Cardiac septum (tissue), 1 donor: ENCODE measurements at places on chromosomes 6 and 20. TPM values are rescaled to one million over a fixed set of nuclear protein-coding genes. Genes with fewer than 3 reads are reported as not detected.

GRCh38 chr6:157163434-157164159 lies 159.7 kb downstream of the TMEM242 start:
- DNase-seq: no peak

- DNase-seq: no peak
Measured at GRCh38 chr20:50335105-50335504, 144.5 kb downstream of the CEBPB start.

GRCh38 chr20:4483486-4483885 lies 238.2 kb upstream of the PRND start:
- no peak for DNase-seq

The FAM83C gene
- total RNA-seq: not detected

The AKAP7 gene
- total RNA-seq: 10.9 TPM

- no peak for DNase-seq
Measured at GRCh38 chr6:26311385-26312095, 53.5 kb upstream of the BTN3A2 start.

- no peak for DNase-seq
Measured at GRCh38 chr6:41964201-41964887, 22.7 kb upstream of the CCND3 start.

DNA sequence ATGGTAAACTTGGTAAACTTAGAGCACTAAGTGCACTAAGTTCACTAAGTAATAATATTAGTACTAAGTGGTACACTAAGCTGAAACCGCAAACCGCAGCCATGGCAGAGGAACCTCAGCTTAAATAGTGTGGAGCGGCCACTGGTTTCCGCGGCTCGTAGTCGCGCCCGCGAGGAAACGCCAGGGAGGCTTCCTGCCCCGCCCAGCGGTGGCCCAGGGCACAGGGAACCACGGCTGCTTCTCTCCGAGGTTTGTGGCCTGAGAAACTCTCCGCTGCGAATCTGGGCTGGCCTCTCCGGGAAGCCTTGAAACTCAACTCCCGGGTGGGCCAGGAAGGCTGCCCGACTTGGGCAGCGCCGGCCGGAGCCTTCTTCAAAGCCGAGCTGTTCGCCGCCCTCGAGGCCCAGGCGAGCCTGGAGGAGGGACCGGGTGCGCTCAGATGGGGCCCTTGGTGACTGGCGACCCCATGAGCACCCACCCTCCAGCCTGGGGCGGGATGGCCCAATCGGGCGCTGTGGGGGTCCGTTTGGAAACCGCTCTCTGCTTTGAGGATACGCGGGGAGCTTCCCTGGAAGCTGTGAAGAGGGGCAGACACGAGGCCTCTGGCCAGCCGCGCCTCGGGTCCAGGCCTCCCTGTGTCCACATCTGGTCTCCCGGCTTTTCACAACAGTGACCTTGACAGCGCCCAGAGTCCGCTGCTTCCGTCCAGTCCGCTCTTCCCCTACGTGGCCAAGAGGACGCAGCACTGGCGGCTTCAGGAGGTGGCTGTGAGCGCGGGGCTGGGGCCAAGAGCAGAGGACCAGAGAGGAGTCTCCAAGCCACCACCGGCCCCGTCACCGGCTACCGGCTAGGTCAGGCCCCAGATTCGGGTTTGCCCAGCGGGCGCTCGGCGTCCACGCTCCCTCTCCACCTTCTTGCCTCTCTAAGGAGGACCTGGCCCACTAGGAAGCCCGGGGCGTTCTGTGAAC lies 25.4 kb upstream of the HLA-E start:
- DNase-seq: no peak

The NNAT gene
- not detected for total RNA-seq

DNA sequence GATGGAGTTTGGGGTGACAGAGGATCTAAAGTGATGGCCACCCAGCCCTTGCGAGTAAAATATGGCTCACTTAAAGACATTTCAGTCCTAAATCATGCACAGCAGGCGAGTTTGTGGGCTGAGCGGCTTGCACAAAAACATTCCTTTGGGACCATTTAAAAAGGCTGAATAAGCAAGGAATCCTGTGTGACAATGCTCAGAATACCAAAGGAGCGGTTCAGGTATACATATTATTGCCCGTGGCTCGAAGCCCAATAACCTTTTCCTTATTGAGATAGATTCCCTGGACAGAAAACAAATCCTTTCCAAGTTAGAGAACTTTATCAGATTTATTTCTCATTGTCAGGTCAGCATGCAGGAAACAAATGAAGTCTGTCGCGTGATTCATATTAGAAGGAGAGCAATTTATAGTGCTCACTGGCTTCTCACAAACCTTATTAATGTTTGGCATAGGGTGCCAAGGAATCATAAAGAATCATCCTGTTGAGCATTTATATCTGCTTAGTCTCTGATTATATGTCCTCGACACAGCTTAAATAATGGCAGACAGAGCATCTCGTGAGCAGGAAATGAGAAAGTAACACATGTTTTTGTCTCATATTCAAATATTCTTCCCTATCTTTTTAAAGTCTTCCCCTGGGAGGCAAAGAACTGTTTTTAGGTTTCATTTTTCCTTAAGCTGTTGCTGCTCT lies 121.3 kb downstream of the TRMT11 start:
- no peak for DNase-seq

GRCh38 chr6:138522611-138523010 lies 23.3 kb upstream of the NHSL1 start:
- no peak for DNase-seq

DNA sequence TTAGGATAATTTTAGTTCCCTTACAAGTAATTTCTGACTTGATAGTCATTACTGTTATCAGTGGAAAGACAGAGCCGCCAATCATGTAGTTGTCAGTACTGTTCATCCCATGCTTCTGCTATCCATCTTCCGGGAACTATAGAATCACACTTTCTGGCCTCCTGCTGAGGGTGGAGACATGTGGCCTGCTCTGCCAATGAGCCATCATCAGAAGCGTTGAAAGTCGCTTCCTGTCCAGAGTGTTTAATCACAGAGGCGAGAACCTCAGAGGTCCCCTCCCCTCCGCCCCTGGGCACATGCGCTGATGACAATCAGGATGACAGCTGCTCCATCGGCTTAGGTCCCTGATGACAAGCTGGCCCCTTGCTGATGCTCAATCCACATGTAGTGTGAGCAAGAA lies 3.0 kb downstream of the DDO start:
- no peak for DNase-seq

GRCh38 chr6:98574984-98575383 lies 259.4 kb upstream of the POU3F2 start:
- DNase-seq: no peak

DNA sequence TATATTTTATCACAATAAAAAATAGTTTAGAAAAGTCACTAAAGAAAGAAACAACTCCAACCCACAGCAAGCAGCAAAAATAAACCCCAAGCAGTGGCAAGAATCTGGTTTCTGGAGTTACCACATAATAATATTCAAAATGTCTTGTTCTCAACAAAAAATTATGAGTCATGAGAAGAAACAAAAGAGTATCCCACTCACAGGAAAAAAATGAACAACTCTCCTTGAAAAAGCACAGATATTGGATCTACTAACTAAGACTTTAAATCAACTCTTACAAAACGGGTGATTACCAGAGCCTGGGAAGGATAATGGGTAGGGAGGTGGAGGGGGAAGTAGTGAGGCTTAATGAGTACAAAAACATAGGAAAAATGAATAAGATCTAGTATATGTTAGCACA lies 425.6 kb downstream of the PLCB1 start:
- no peak for DNase-seq

DNA sequence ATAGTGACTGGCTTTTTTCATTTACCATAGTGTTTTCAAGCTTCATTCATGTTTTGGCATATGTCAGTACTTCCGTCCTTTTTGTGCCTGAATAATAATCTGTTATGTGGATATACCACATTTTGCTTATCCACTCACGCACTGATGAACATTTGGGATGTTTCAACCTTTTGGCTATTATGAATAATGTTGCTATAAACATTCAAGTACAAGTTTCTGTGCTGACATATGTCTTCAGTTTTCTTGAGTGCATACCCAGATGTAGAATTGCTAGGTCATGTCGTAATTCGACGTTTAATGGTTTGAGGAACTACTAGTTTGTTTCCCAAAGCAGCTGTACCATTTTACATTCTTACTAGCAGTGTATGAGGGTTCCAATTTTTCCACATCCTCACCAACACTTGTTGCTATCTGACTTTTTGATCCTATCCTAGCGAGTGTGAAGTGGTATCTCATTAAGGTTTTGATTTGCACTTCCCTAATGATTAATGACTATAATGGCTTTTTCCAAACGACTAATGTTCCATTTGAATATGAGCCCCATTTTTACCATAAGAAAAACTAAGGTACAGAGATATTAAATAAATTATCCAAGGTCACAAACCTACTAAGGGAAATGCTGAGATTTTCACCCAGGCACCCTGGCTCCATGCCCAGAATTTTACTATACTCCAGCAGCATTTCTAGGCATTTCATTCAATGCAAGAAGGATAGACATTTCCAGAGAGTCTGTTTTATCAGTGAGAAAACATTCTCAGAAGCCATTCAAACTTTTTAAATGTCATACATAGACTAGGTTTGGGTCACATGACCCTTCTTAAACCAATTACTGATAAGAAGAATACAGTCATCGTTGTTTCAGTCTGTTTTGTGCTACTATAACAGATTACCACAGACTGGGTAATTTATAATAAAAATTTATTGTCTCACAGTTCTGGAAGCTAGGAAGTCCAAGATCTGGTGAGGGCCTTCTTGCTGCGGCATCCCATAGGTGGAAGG lies 71.1 kb upstream of the RUNX2 start:
- no peak for DNase-seq

DNA sequence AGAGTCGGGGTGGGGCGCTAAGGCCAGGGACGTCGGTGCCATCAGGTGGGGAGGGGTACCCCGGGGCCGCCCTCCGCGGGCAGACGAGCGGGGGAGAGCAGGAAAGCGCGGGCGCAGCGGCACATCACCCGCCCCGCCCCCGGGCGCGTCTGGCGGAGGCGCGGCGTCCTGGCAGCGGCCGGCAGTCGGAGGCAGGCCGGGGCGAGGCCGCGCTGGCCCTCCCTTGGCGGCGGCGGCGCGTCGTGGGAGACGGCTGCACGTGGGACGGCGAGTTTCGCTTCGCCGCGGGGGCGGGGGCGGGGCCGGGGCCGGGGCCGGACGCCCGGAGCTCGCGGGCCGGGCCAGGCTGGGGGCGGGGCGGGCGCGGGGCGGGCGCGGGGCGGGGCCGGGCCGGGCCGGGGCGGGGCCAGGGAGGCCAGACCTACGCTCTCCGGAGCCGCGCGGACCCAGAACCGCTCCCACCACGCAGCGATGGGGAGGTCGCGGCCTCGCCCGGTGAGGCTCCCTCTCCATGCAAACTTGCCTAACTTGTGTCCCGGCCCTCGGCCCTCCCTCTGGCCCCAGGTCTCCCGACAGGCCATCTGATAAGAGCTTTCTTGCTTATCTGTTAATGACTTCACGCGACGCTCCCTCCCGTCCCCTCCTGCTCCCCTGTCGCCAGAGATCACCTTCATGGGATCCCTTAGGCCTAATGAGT lies 12.5 kb downstream of the ITPR3 start:
- DNase-seq: no peak

DNA sequence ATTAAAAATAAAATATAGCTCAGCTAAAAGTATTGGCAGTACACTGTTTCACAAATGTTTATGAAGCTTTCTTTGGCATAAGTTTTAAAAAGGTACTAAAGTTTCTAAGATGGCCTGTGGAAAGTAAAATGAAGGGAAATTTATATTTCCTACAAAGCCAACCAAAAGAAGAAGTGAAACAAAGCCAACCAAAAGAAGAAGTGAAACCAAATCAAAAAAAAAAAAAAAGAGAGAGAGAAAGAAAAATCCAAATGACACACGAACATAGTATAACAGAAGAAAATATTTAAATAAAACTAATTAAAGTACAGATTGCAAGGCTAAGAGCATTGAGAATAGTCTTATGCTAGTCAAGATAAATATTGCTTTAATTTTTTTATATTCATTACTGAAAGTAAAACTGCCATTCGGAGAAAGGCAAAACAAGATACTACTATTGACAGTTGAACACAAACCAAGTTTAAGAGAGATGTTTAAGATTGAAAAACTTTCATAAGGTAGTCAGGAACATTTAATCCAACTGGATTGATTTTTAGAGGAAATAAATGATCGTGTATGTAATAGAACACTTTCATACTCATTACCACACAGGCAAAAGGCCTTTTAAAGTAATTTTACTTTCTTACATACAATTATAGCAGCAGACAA lies 12.8 kb upstream of the KHDRBS2 start:
- DNase-seq: no peak

The HCRTR2 gene
- not detected for total RNA-seq

The MEI4 gene
- total RNA-seq: not detected

GRCh38 chr6:150751296-150751695 lies 114.2 kb upstream of the MTHFD1L start:
- no peak for DNase-seq

- no peak for DNase-seq
Measured at GRCh38 chr20:2713285-2713684, 20.7 kb downstream of the EBF4 start.

The TPD52L2 gene
- total RNA-seq: 72.0 TPM

DNA sequence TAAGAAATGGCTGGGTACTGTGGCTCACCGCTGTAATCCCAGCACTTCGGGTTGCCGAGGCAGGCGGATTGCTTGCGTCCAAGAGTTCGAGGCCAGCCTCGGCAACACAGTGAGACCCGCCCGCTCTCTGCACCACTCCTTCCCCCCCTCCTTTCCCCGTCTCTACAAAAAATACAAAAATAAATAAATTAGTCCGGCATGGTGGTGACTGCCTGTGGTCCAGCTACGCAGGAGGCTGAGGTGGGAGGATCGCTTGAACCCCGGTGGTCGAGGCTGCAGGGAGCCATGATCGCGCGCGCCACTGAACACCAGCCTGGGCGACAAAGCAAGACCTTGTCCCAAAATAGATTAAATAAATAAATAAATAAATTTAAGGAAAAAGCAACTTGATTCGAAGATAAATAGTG lies 448 bp upstream of the RNF114 start:
- DNase-seq: no peak

The PSORS1C1 gene
- total RNA-seq: 3.9 TPM

The SLC17A4 gene
- not detected for total RNA-seq

The SEMG1 gene
- not detected for total RNA-seq

DNA sequence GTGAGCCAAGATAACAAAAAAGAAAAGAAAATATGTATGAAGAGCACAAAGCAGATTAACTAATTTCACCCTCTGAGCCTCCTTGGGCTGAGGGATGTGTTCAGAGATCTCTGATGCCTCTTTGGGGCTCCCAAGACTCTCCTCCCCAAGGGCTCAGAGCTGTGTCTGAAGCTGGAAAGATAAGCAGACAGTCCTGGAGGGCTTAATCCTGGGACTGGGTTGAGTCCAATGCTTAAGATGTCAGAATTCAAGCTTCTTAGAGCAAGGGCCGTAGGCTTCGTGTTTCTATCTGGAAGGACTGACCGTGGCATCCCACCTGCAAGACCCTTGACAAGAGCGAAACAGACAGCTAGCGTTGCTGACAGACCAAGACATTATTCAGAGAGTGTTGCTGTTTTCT lies 229.0 kb downstream of the ZMYND8 start:
- no peak for DNase-seq

GRCh38 chr6:113120224-113120581 lies 736.9 kb upstream of the MARCKS start:
- DNase-seq: no peak

DNA sequence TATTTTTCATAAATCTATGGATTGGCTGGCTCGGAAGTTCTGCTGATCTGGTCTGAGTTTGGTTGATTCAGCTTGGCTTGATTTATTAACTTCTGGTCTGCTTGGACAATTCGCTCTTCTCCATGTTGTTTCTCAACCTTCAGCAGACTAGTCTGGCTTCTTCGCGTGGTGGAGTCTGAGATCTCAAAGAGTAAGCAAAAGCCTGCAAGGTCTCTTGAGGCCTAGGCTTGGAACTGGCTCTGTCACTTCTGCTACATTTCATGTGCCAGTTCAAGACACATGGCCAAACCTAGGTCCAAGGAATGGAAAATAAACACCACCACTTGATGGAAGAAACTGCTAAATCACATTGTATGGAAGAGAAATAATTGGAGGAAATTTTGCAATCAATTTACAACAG lies 115.1 kb upstream of the JAG1 start:
- no peak for DNase-seq
